ENCODE measurements at places on chromosomes 1 and 21.
A peak's percentile ranks its signal among the peaks of the same experiment; 100 is the strongest.

DNA sequence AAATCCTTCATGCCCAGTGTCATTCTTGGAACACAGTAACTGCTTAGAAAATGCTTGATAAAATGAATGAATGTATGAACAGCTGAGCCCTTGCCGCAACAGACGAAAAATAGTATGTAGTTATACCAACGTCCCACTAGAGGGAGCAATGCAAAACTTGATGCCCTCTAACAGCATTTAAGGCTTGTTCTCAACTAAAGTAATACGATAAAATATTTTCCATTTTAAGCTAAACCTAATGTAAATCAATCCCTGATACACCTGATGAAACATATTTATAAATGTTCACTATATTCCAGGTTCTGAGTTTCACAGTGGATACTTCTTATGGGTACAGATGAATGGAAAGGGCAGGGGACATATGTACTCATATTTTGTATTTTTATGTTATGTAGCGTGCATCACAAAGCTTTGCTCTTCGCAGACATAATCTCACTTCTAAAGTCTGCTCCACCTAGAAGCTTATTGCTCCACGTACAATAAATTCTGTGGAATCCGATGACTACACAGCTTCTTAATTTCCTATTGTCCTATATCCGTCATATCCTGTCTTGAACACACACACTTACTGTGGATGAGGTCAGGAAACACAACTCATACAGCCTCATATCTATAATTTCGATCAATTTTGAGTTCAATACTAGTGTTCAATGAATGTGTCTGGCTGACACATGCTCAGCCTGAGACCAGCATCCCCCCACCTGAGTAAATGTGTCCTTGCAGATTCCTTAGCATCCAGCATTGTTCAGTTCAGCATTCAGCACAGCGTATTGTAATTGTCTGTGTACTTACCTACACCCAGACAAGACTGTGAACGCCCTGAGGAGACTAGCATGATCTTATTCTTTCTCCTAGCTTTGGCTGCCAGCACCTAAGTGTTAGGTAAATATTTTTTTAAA is 4.4 kb upstream of the UTP25 start:
- no peak for DNase-seq

DNA sequence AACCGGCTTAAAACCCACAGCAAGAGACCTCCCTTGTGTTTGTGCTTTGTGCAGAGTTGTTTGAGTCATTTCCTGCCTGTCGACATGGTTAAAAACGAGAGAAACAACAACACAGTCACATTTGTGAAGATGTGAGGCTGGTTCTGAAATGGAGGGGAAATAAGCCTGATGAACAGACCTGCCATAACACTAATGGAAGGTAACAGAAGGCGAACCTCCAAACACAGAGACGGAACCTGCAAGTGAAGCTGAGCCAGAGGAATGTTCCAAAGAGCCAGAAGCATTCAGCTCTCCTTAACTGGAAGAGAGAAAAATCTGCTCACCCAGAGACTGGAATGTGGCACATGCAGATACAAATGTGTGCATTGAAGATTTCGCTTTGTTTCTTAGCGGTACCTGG is 53.2 kb upstream of the RAVER2 start:
- DNase-seq: no peak

DNA sequence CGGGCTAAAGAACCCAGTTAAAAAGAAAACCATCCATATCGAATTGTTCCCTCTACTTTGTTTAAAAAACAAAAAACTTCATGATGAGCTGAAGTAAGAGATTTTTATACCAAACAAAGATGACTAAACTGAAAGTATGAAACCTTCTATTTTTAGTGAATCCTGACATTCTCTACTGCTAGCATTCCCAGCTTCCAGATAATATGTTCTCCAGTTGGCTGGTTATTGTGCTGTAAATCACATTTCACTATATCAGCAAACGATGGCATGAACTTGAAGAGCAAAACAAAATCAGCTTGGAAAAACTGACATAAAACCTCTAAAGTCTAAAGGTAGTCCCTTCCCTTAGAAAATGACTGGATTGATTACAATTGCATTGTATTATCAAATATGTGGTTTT is 68.1 kb upstream of the APP start:
- no peak for DNase-seq

- DNase-seq: no peak
Measured at GRCh38 chr1:35968396-35968795, 37.5 kb downstream of the AGO3 start.

GRCh38 chr21:14632359-14632758 is 86.2 kb upstream of the SAMSN1 start:
- DNase-seq: no peak

DNA sequence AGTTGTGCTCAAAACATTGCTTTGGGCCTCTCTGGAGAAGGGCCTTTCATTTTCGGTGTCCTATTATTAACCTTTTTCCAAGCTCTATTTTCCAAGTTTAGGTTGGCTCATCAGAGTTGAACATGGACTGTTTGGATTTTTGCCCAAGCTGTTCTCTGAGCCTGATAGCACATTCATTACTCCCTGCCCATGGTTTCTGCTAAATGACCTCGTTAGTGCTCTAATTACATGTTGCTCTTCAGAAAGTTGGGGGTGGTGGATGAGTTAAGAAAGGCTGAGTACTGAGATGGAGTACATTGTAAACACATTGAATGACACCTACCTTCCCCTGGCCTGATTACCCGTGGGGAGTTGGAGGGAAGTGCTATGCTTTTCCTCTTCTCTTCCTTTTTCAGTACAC is 38.9 kb downstream of the LMO4 start:
- no peak for DNase-seq

DNA sequence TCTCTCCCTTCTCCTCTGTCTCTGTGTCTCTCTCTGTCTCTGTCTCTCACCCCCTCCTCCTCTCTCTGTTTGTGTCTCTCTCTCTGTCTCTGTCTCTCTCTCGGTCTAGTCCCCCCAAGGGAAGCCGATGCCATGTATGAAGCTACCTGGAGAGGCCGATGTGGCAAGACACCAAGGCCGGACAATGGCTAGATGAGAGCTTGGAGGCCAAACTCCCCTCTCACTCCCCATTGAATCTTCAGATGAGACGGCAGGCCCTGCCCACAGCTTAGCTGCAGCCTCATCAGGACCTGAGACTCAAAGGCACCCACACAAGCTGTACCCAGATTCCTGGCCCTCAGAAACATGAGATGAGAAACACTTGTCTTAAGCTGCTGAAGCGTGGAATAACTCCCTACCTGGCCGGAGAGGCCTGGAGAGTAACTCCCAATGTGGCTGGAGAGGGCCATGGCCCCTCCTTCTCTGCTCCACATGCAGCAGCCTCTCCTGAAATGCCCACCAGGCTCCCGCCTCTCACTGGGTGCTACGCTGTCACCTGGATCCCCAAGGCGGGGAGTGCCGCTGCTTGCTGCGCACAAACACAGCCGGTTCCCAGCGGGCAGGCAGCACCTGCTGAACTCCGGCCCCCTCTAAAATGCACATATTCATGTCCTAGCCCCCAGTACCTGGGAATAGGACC is 7.8 kb upstream of the ACTRT2 start:
- DNase-seq: no peak

DNA sequence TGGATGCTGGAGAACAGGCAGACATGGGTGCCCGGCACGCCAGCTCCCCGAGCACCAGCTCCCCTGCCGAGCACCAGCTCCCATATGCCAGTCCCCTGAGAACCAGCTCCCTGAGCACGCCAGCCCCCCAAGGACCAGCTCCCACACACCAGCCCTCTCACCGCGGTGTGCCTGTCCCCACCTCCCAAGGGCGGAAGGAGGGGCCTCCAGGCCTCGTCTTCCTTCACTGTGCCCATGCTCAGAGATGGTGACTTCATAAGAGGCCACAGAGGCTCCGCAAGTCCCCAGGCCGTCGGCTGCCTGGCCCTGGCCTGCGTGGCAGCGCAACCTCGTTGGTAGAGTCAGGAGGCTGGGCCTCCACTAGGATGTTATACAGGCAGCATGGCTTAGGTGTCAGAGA is 69.1 kb downstream of the AGPAT3 start:
- no peak for DNase-seq

GRCh38 chr1:175067362-175068106 is at the start of gene TNN:
TSS of gene TNN (plus strand) at chr1:175067833. CDS start at chr1:175077419, 9,586 bp downstream.
- DNase-seq: no peak

- DNase-seq: no peak
Measured at GRCh38 chr1:31792116-31792515, 23.7 kb downstream of the SPOCD1 start.

- no peak for DNase-seq
Measured at GRCh38 chr1:54331843-54332463, 74.2 kb downstream of the SSBP3 start.

GRCh38 chr1:10046356-10047085 is 13.8 kb downstream of the UBE4B start:
- DNase-seq: no peak

DNA sequence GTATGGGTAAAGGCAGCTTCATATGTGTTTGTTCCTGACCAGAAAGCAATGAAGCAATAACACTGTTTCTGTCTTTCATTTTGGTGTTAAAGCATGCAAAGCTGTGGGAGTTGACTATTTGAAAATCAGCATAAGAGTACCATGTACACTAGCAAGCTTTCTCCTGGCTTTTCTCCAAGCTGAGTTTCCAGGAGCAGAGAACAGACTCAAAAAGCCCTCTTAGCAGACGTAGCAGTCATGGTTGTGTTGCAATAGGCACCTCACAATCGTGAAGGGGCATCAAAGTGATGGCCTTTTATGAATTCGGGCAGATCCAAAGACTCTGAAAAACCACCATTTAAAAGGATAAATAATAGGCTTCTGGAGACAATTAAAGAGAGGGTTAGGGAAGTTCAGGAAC is 159.7 kb downstream of the PTGER3 start:
- DNase-seq: no peak

DNA sequence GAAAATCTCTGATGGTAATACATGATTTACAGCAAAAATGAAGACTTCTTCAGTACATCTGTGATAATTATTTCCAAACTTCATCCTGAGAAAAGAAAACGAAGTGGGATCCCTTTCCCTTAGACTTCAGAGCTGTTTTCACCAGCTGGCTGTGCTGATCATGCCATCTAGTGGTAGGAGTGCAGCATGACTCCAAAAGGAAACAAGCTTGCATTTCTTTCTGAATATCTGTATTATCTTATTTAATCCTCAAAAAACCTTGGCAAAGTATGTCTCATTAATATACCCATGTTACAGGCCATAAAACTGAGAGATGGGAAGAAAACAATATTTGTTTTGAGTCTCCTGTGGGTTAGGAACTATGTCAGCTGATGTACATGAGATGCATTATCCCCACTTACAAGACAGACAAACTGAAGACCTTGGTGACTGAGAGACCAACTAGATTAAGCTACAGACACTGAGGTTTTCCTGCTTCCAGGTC is 9.8 kb upstream of the GJA8 start:
- peak; percentile 11 for DNase-seq

DNA sequence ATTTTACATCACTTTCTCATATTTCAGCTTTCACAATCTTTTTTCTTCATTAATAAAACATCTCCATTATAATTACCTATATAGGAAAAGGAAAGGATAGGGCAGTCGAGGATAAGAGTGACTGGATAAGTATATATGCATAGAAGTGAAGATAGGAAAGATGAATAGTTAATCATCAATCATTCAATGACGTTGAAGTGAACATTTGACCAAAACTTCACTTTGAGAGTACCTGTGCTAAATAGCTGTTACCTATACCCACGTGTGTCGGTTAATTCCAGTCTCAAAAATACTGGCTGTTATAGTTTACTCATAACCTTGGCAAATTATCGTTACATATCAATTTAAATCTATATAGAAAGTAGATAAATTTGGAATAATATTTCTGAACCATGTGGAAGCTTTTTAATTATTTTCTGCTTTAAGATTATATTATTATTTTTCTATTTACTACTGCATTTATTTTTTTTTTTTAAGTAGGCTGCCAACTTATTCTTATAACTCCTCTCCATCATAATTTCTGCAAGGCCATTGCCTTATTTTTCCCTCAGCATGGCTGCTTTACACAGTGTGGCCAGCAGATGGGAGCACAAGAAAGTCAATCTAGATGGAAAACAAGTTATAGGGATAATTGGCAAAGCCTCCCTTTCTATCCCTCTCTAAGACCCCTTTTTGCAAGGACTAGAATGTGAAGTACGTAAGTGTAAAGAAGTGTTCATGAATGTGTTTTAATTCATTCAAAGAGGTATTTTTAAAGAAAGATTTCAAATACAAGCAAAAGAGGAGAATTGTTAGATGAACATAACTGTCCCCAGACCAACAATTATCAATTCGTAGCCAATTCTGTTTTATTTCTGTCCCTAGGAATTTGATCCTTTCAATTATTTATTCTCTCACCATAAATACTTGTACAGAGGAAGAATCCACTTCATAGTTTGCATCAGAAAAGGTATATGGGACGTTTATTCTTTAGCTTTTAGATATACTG is 290.4 kb downstream of the KCNT2 start:
- no peak for DNase-seq

DNA sequence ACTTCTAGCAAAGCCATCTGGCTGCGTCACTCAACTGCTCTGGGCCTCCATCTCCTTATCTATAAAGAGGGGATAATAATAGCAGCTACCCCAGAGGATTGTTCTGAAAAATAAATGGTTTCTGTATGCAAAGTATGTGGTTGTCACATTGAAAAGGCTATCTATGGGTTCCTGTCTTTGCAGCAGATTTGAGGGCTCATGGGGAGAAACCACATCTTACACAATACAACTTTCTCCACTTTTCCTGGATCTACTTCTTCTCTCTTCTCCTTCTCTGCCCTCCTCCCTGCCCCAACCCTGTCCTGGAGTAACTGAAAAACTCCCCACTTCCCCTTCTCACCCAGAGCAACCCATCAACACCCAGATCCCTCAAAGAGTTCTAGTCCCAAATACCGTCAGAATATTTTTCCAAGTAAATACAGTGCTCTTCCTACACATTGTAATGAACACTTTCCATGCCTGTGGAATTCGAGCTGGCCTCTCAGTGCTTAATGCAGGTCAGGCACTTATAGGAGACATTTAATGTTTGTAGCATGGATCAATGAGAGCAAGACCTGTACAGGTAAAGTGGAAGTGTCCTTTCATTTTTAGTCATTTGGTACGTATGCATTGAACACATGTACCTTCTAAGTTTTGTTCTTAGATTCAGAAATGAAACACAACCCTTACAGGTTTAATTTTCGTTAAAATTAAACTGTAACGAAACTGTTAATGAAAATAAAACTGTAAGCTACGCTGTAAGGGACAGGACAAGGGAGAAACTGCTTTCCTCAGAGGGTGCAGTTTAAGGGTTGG is 131.9 kb downstream of the AK5 start:
- DNase-seq: no peak

- DNase-seq: no peak
Measured at GRCh38 chr1:89900323-89900722, 79.5 kb downstream of the LRRC8D start.
